ENCODE measurements at places on chromosomes 4 and X.
A peak's percentile ranks its signal among the peaks of the same experiment; 100 is the strongest.

GRCh38 chrX:132271311-132271778 lies 52.1 kb upstream of the RAP2C start:
- no peak for DNase-seq

- DNase-seq: no peak
Measured at GRCh38 chr4:40211224-40212185, 14.7 kb downstream of the RHOH start.

DNA sequence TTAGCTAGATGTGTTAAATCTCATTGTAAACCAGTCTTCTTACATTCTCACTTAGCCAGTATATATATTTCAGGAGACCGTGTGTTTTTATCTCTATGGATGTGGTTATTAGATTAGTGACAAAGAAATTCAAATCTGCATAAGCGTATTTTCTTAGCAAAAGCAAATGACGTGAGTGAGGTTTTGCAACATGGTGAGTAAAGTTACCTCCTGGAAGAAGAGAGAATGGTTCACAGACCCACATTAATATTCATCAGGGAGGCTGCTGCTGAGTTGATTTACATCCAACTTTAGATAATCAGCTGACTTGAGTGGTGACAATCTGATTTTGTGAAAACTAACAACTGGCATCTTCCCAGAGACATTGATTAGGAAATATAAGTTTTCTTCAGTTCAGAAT lies 589.9 kb upstream of the GALNT7 start:
- no peak for DNase-seq

- DNase-seq: peak; percentile 41
Measured at GRCh38 chrX:19887911-19888879, 795 bp upstream of the SH3KBP1 start.

DNA sequence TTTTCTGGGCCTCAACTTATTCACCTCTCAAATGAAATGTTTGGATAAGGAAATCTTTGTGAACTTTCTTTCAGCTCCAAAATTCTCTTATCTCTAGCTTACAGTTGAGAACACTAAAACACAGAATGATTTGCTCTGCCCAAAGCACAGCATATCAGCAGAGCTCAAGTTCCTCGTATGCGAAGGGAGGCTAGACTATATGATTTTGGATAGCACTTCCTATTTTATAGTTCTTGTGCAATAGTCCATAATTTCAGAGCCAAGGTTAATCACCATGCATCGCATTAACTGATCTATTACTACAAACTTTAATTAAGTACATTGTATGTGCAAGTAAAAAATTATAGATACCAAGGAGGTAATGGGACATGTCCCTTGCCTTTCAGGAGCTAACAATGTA lies 27.0 kb upstream of the KLHL13 start:
- DNase-seq: no peak

DNA sequence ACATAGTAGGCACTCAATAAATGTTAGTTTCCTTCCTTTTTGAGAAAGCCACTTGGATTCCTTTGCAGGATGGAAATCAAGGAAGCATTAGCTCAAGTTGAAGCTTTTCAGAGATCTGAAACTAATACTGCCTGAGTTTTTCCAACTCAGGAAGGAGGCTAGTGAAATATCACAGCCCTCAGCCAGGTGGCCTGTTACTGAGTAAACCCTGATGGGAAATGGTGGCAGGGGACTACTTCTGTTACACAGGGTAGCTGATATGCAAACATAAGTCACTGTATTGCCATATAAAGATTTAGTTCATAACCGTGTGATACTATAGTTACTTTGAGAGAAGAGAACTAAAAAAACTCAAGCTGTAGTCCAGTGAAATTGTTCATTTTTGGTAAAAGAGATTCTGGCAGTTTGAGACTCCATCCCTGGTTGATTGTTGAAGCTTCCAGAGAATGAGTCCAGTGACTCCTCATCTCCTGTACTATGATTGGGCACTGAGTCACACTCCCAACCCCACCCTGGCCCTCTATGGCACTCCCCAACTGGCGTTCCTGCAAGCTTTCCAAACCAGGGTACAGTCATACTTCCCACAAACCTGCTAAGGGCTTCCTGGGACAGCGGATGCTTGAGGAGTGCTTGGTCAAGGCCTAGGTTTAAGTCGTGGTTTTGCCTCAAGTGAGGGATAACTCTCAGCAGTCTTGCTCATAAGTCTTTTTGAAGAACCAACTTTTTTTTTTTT lies 81.8 kb downstream of the MID1IP1 start:
- no peak for DNase-seq

DNA sequence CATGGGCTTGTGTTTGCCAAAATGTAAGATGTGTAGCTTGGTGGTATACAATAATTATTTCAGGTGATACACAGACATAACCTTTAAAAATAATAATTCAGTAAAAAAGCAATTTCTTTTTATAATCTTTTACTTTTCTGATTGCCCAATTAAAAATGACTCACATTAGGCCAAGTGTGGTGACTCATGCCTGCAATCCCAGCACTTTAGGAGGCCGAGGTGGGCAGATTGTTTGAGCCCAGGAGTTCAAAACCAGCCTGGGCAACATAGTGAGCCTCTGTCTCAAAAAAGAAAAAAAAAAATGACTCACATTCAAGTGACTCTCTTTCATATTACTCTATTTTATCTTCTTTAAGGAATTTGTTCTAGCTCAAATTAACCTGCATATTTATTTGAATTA lies 449.4 kb upstream of the HTR2C start:
- no peak for DNase-seq

- no peak for DNase-seq
Measured at GRCh38 chr4:75497133-75497532, 17.1 kb downstream of the RCHY1 start.

DNA sequence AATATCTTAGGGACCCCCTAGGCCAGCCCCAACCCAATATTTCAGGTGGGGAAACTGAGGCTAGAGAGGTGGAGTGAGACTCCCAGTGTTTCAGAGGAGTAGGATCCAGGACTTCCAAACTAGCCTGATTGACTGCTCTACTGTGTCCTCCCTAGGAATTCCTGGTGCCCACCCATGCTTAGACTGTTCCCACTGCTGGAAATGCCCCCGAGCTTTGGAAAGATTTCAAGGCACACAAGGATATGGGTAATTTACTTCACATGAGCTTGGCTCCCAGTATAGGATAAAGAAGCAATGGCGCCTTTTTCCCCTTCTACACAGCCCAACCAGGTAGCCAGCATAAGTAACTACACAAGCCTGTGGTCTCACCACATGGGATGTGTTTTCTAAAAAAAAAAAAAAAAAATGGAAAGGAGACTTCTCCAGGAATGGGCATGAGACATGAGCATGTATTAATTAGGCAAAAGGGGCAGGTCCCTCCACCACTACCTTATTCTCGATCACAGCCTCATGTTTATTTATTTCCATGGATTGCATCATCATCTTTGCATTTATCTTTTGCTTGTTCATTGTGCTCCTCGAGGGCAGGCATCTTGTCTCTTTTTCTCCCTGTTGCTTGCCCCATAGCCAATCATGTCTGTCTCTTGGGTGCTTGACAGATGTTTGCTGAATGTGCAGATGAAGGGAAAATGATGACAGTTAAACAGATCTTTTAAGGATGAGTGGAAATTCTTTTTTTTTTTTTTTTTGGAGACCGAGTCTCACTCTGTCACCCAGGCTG lies 66.7 kb downstream of the DRD5 start:
- no peak for DNase-seq

DNA sequence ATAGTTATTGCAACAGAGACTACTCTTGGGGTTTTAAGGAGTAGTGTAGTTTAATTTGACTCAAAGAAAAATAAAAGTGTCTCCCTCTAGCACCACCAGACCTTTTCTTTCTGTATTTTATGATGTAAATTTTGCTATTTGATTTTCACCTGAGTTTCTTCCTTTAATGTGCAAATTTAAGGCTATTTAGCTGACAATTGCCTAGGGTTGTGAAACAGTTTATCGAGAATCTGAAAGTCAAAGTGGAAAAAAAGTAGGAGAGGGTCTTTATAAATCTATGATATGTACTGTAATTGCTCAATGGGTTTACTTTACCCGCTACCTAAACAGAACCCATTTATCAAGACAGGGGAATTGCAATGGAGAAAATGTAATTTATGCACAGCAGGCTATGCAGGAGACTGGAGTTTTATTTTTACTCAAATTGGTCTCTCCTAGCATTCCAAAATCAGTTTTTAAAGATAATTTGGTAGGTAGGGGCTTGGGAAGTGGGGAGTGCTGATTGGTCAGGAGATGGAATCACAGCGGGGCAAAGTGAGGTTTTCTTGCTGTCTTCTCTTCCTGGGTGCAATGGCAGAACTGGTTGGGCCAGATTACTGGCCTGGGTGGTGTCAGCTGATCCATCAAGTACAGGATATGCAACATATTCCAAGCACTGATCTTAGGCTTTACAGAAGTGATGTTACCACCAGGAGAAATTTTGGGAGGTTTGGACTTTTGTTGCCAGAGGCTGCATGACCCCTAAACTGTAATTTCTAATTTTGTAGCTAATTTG lies 228.6 kb upstream of the TACR3 start:
- no peak for DNase-seq

DNA sequence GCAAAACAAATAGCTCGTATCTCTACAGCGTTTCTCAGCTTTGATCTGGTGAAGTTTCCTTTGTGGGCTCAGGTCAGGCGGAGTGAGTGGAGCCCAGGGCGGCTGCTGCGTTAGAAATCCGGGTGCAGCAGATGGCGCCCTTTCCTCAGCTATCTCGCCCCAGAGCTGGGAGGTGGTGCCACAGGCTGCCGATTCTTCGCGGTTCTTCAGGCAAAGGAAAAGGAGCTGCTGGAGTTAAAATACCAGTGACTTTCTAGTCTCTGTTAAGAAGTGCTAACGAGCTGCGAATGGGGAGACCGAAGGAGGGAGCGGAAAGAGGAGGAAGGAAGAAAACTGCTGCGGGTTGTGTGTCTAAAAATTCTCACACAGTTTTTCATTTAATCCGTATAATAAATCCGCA lies 114.6 kb downstream of the CPE start:
- peak; percentile 87 for DNase-seq

DNA sequence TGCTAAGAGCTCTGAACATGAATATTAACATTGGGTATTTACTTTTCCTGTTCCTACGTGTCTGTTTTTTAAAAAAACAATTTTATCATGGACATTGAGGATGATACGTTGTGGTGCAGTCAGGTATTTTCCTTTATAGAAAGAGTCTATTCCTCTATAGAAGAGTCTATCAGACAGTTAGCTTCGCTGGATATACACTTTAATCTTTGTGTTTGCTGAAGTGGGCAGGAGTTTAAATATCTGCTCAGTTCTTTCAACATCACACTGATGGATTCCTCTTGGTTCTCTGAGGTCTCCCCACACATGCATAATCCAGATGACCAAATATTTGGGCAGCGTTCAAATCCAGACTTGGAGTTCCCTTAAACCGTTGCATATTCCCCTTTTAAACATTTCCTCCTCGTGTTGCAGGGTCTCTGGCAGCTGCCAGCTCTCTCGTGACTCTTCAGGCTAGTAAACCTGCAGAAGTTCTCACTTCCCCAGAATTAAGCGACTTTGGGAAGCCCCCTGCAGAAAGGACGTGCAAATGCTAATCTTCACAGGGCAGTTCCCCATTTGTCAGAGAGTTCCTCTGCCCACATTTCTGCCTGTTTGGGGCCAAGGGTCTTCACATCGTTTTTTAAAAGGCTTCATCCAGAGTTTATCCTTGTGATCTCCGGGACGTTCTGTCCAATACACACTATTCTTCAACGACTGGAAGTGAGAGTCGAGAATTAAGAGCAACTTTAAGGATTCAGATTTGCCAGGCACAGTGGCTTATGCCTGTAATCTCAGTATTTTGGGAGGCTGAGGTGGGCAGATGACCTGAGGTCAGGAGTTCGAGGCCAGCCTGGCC lies 20.5 kb upstream of the DHRSX start:
- DNase-seq: no peak

DNA sequence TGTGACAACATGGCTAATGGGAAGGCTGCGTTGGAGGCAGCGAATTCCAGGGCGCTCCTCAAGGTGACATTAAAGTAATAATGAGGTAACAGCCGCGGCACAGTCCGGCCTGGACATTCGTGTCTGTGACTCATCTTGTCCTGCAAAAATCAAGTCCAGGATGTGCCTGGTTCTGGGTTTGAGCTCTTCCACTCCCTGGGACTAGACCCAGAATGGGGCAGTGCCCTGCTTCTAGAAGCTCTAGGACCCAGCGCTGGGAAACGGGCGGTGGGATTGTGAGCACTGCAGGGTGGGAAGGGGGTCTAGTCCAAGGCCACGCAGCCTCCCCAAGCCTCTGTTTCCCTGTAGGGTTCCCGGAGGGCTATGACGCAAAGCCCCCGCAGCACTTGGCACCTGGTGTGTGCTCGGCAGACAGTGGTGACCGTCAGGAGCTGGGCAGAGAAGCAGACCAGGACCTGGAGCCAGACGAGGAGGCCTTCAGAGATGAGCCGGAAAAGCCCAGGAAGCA lies 34.9 kb downstream of the HMX1 start:
- DNase-seq: no peak

DNA sequence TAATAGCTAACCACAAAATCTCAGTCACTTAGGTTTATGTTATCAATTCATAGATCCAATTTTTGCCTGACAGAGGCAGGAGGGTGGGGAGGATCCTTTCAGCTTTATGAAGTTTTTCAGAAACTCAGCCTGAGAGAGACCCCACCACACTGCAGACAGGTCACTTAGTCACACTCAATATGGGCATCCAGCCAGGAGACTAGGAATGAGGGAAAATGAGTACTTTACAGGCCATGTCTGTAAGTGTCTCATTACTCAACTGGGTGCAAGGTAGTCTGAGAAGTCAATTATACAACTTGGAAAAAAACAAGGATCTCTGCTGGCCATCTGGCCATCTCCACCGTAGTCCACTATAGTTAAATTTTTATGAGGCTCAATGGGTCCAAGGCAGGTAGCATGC lies 365.9 kb downstream of the INPP4B start:
- DNase-seq: no peak

- no peak for DNase-seq
Measured at GRCh38 chrX:136627409-136627808, 20.5 kb upstream of the CD40LG start.

GRCh38 chr4:59122626-59123025 lies 2012.4 kb upstream of the IGFBP7 start:
- DNase-seq: no peak

DNA sequence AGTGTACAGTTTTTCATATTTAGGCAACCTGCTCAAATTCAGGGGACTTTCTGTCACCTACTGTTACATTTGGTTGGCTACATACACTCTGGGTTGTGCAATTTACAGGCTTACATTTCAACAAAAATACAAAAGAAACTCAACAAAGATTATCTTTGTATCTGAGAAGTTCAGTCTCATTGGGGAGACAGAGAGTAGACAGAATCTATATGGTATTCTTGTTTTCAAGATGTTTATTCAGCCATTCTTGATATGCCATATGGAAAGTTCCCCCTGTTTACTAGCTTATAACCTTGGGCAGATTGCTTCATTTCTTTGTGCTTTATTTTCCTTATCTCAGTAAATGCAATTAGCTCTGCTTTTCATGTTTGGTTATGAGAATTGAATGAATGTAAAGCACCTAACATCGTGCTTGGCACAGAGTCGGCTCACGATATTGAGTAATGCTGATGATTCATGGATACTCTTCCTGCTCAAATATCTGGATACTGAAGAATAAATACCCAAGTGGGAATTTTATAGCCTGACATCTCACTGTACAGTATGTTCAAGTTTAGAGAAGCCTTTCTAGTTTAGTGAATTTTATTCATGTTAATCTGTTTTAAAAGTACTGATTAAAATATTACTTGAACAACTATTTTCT lies 96.5 kb upstream of the PACRGL start:
- DNase-seq: no peak

Data from endothelial cell (in vitro differentiated cells).